ENCODE measurements at places on chromosomes 6 and 20. TPM values are rescaled to one million over a fixed set of nuclear protein-coding genes. Genes with fewer than 3 reads are reported as not detected.

Gene CLVS2
- not detected for total RNA-seq

DNA sequence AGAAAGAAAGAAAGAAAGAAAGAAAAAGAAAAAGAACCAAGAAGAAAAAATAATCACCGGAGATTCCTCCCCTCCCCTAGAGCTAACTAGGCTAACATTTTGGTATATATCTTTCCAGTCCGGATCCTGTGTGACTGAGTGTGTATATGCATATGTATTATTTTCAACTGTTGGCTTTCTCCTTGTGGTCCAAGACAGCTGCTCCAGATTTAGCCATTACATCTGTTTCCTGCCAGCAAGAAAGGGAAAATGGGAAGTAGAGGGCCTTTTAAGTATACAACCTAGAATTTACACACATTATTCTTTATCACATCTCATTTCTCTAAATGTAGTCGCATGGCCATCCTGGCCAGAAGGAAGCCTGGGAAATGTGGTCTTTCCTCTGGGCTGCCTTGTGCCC, 15.2 kb downstream of the SLC52A3 start:
- no peak for DNase-seq

GRCh38 chr20:46129955-46130481, 11.9 kb downstream of the CD40 start:
- no peak for DNase-seq

DNA sequence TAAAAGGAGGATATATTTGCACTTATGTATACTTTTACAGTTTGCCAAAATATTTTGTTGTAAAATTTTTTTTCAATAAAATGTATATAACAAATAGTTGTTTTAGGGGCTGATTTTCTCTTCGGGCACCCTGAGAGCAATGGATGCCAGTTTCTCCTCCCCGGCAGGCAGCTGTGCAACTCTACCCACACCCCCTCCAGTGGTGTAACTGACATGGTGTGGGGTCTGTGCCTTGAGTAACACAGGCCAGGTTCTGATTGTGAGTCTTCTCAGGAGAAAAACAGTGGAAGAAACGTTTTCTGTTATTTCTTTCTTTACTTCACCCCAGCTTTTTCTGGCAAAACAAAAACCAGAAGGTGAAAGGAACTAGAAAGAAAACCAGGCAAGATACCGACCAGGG, 6.1 kb downstream of the FOXF2 start:
- no peak for DNase-seq

DNA sequence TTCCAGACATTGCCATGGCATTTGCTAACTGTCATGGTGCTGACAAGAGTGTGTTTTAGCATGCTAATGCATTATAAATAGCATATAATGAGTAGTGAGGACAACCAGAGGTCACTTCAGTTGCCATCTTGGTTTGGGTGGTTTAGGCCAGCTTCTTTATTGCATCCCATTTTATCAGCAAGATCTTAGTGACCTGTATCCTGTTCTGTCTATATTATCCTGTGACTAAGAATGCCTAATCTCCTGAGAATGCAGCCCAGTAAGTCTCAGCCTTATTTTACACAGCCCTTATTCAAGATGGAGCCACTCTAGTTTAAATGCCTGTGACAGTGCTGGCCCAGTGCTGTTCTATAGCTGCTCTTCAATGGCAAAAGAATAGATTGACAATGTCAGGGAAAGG, 781.0 kb upstream of the ADGRB3 start:
- DNase-seq: peak; percentile 95

DNA sequence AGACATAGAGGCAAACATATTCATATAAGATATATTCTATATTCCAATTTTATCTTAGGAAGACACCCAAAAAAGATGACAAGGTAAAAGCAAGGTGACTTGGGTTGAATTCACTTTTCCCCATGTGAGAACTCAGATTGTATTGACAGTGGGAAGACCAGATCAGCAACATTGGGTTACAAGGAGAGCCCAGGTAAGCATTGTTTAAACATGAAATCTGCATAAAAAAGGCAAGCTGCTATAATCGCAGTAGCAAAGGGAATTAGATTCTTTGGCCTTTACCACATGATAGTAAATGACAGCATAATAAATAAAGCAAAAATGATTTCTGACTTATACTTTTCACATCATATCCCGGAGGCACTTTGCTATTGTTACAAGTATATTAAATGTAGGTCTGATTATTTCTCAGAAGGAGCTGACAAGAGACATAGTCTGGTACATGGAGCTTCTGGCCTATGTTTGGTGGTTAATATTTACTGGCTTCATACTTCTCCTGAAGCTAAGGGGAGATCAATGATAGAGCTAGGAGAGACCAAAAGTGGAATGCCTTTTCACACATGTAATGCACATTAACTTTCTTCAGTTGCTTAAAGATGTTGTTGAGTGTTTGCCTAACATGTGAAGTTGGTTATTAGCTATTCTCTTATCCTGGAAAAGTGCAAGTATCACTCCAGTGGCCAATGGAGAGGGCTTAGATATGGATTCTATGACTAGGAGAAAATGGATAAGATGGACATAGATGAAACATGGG, 53.1 kb upstream of the EEF1E1 start:
- no peak for DNase-seq

- DNase-seq: peak; percentile 92
These were observed 153.0 kb downstream of the BCAS1 start for GRCh38 chr20:53917145-53918019.

DNA sequence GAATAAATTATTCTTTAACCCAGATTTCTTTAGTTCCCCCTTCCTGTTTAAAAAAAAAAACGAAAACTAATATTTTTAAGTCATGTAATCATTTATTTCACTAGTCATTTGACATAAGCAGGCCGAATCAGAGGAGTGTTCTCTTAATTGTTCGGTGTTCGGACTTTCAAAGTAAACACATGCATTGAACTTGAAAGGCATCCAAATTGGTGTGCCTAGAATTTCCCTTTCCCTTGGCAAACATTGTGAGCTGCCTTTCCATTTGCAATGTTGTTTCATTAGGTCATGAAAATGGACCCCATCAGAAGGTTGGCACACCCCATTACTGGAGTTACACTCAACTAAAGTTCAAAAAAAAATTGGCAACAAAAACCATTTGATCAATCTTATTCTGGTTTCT, 283.0 kb upstream of the MARCKS start:
- DNase-seq: no peak

All from M059J (cell line).